ENCODE measurements at places on chromosomes 12 and 14.

DNA sequence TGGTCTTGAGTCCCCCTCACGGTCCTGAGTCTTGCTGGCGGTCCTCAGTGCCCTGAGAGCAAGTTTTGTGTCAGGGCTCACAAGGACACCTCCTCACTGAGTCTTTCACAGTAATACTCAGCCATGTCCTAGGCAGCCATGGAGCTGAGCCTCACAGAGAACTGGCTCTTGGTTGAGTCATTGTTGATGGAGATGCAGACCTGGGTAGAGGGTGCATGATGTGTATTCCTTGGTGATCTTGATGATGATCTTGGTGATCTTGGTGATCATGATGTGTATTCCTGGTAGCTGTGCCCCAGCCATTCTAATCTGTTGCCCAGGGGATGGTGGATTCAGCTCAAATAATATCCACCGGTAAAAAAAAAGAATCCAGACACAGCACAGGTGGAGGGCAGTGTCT, 495.4 kb downstream of the TMEM121 start:
- no peak for DNase-seq

GRCh38 chr12:43795716-43796280, 10.3 kb downstream of the TWF1 start:
- DNase-seq: no peak

DNA sequence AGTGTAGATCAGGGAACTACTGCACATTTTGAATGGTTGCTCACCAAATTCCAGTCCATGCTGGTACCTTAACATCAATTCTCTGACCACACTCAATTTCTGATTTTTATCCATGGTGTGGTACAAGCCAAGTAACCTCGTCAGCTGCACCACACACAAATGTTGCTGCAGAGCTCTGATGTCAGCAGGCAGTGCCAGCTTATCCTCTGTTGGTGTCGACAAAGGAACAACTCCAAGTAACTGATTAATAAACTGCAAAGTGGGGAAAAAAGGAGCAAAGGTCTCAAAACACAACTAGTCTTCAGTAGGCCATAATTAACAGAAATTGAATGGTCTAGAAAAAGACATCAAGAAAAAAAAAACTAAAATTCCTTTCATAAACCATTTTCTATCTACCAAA, 47.4 kb downstream of the NAA25 start:
- DNase-seq: no peak

GRCh38 chr12:16691624-16692023, 85.7 kb upstream of the LMO3 start:
- DNase-seq: no peak

DNA sequence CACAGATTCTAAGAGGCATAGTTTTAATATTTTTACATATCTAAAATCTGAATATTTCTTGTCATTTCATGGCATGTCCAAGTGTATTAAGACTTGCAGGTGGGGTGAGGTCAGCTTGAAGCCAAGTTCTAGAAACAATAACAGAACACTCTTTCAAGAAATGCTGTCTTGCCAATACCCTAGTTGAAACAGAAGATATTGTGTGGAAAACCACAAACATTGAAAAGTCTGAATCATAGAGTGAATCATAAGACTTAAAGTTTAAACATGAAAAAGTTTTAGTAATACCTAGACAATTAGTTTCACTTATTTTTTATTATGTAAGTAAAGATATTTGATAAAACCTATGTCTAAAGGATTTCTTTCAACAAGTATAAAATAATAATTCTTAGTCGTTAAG, 191.5 kb upstream of the CAND1 start:
- DNase-seq: no peak

GRCh38 chr12:6272300-6273204, 37.9 kb upstream of the PLEKHG6 start:
- DNase-seq: no peak

GRCh38 chr12:101592448-101592847, 2.3 kb upstream of the MYBPC1 start:
- DNase-seq: no peak

DNA sequence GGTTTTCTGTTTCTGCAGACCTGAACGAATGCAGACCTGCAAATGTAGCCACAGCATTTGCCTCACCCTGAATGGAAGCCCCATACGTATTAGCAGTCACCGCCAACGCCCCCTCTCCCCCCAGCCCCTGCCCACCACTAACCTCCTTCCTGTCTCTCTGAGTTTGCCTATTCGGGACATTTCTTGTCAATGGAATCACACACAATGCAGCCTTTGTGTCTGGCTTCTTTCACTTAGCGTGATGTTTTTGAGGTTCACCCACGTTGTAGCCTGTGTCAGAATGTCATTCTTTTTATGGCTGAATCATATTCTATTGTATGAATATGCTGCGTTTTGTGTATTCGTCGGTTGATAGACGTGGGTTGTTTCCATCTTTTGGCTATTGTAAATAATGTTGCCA, 178.6 kb downstream of the AACS start:
- DNase-seq: no peak

DNA sequence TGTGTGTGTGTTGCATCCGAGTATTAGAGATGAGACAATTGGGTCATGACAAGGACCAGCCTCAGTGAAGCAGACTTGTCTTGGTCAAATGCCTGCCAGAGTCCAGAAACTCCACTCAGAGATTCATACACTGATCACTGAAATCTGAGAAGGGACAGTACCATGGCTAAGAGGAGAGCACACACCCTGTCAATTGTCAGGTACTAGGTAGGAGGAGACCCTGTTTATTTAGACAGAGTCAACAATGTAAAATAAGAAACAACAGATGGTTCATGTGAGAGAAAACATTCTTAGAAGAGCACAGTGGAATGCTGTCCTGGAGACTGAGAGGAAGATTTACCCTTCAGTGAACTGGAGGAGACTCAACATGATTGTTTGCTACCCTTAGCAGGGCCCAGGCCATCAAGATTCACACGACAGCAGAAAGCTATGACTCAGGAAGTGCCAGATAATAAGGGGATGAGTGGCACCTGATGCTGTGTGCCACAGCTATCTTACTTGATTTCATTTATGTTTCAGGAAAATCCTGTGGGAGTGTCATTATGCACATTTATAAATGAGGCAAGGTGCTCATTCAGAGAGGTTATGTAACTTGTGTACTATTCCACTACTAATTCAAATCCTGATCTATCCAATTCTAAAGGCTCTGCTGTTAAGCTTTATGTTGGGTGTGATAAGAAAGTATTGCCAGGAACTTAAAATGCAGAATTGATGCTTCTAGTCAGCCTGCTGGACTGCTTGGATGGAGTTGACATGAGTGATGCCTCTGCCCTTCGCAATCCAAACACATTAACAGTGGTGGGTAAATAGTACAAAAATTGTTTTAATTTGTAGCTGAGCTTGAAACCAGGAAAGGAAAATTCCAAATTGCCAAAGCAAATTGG, 136.6 kb upstream of the NEDD1 start:
- no peak for DNase-seq

DNA sequence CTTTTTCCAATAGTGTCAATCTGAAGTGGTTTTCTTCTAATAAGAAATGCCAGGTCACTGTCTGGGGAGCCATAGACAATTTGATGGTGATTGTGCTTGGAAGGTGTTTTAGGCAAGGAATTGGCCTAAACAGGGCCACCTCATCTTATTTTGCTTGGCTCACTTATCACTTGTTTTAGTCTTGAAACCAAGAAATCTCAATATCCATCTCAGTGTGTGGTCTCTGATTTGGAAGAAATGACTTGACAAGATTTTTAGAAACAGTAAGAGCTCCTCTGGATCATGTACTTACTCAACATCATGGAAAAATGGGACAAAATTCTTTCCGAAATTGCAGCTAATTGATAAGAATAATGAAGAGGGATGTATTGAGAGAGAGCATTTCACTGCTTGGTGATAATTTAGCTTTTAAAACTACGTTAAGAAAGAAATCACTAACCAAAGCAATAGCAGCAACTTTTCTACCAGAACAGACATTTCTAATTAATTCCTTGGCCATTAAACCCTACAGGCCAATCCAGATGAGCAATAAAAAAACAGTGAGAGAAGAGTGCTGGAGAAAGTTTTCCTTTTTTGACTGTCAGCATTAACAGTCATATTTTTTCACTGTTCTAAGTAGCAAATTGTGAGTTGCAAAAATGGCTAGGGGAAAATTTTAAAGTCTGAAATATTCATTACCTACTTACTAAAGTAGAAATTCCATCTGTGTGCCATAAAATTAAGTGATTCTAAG, 157.3 kb downstream of the AEBP2 start:
- no peak for DNase-seq

DNA sequence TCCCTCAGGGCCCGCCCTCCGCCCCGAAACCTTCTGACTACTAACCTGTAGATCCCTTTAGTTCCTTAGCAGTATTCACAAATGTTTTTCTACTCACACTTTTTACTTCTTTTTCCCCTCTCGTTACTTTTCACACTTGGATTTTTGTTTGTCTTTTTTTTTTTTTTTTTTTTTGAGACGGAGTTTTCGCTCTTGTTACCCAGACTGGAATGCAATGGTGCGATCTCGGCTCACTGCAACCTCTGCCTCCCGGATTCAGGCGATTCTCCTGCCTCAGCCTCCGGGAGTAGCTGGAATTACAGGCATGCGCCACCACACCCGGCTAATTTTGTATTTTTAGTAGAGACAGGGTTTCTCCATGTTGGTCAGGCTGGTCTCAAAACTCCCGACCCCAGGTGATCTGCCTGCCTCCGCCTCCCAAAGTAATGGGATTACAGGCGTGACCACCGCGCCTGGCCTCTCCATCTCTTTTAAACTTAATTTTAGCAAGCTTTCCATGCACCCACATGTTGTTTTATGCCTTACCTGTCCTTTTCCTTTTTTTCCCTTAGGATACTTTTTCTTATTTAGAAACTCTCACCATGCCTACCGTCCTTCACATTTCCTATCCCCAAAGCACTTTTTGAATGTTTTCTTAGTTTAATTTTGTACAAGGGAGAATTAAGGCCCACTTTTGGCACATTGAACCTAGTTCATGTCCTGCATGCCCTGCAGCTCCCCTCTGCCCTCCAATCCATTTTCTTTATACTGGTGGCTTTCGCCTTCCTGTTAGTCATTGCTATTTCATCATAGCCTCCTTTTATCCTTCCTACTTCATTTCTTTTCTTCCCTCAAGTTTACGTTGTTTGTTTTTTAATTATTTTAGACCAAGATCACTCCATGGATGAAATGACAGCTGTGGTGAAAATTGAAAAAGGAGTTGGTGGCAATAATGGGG, 1.1 kb downstream of the SP1 start:
- DNase-seq: no peak

DNA sequence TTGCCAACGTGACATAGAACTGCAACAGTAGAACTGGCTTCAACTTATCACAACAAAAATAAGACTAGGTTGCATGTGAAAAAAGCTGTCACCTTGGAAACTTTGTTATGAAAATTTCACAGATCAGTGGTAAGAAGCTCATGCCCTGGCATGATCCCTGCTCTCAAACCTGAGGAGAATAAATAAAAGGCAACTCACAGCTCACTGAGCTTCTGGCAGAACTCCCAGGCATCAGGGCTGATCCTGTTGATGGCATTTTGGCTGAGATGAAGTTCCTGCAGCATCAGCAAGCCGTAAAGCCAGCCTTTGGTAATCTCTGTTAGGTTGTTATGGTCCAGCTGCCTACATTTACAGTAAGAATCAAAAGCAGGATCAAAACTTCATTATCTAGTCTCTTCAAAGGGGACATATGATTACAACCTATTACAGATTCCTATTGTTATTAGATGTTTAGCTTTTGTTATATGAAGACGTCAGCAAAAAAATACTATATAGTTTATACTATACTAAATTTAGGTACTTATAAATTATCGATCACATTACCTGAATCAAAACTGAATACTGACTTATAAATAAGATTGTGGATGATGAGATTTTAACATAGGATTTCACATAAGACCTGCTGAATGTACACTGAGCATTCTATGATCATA, 32.0 kb downstream of the LRIG3 start:
- DNase-seq: no peak

DNA sequence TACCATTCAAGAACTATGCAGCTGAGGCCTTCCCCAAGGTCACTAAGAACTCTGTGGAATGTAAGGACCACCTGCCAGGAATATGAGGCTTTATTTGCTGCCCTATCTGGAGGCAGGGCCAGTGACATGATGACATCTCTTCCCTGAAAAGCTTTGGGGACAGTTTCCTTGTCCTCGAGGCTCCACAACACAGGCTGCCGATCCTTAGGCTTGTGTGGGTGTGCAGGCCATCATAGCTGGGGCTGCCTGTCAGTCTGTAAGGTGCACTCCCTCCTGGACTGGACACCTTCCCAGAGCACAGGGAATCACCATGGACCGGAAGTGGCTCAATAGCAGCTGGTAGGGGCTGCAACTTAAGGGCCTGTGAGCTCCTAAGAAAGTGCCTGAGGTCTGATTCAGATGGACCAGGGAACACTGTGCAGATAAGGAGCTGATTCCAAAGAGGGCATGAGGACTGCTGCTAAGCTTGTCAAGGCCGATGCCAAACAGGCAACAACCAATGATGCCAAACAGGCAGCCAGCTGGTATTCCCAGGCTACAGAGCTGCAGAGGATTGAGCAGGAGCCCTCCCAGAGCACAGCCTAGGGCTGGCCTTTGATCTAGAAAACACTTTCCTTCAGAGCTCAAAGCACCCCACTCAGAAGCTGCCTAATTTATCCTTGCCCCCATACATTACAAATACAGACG, 84.3 kb downstream of the CRACR2A start:
- no peak for DNase-seq

GRCh38 chr12:24937553-24938244, 11.2 kb downstream of the BCAT1 start:
- no peak for DNase-seq

- no peak for DNase-seq
Observed at GRCh38 chr12:80044694-80045046, 54.7 kb upstream of the OTOGL start.

DNA sequence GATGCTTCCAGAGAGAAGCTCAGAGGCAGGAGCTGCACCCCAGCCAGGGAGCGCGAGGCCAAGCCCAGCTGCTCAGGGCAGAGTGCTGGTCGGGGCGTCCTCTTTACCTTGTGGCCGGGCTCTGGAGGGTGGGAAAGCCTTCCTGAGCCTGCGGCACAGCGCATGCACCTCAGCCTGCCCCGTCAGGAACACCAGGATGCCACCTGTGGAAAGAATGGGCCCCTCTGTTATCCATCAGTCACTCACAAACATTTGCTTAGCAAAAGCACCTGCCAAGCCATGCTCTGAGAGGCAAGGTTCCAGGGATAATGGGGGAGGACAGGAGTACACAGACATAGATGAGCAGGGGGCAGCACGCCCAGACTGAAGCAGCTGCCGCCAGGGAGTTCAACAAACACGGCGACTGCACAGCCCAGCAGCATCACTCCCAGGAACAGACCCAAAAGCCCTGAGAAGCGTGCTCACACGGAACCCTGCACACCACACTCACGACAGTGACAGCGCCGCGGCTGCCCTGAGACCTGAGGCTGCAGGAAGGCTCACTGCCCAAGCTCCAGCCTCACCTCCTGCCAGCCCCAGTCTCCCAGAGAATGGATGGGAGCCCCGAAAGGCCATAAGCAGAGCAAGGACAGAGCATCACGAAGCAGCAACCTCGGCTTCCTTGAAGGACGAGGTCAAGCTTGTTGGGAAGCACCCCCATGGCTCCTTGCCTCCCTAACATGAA, 21.8 kb downstream of the DHX37 start:
- DNase-seq: no peak

DNA sequence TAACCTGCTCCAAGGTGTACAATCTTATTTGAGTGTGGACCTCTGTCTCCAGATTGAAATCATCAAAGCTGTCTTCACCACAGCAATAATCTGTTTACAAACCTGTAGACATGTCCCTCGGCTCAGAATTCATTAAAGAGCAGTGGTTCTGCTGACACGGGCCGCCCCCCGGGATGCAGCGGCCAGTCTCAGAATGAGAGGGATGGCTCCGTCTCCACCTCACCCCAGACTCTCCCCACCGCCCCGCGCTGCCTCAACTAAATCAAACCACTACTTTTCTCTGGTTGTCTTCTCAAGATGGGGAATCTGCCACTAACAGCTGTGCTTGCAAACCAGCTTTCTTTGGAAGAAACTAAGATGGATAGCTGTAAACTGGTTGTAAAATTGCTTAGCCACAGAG, 56.2 kb downstream of the SLC15A4 start:
- no peak for DNase-seq

Measured in stimulated activated CD4-positive, alpha-beta T cell treated with anti-CD3 and anti-CD28 coated beads, Interleukin-1b, Interleukin-23, amount 100 ng/mL, for 4 hours (primary cell).